Cortex of kidney (tissue), 1 donor: ENCODE measurements at places on chromosomes 11 and 22.

DNA sequence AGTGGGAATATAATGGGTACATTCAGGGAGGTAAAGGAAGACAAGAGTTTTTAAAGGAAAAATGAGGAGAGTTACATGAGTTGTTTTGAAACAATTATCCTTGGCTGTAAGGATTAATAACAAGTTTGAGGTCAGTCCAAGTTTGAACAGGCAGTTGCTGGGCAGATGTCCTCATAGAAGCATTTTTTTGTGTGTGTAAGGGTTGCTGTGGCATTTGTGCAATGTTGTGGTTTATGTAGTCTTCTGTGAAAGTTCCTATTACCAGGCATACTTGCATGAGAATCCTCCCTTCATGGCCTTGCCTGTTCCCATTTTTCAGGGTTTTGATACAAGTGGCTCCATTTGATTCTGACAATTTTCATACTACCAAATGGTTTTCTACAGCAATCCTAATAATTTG, 400.2 kb downstream of the KCNA4 start:
- no peak for DNase-seq

GRCh38 chr11:58807343-58807742, 37.2 kb downstream of the GLYATL2 start:
- no peak for DNase-seq

GRCh38 chr11:72626414-72626936, 47.7 kb downstream of the PDE2A start:
- no peak for DNase-seq

- DNase-seq: no peak
These were observed 5.7 kb downstream of the P2RX3 start for GRCh38 chr11:57343825-57344224.

DNA sequence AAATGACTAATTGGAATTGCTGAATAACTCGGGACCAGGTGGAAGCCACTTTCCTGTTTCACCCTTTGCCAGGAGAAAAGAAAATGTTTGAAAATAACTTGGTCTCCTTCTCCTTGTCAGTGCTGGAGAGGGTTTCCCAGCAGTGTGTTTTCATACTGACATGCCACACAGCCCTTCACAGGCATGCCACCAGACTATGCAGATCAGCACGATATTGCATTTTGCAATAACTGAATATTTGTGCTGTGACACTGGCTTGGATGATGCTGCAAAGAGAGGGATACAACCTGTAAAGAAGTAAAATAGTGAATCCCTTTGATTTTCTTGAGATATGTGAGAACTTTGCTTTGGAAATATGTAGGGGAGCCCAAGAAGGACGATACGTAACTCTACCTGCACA, 200.0 kb upstream of the NAV2 start:
- DNase-seq: no peak

GRCh38 chr11:95143106-95143681, 53.5 kb downstream of the ENDOD1 start:
- DNase-seq: no peak

- no peak for DNase-seq
These were observed 113.0 kb upstream of the MTMR2 start for GRCh38 chr11:96036863-96037262.

DNA sequence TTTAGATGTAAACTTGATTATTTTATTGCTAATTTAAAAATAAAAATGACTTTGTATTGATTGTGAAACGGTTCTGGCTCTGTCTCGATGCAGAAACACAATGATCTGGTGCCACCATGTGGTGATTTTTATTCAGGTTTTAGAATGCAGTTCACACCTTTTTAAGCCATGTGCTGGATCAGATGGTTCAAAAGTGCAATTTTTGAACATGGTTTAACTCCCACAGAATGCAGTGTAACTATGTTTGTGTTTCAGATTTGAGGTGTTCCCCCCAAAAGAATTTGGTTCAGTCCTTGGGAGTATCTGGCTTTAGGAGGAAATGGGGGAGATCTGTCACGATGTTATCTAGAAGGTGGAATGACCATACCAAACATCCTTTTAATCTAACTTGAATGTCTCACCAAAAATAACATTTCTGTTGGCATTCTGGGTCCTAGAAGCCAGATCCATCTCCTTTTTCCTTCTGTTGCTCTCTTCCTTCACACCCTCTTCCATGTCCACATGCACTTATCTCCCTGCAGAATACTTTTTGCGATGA, 7.9 kb downstream of the MRPL16 start:
- DNase-seq: no peak

GRCh38 chr11:2644844-2645778, 54.7 kb downstream of the KCNQ1OT1 start:
- DNase-seq: no peak

GRCh38 chr11:93005239-93005638, 35.8 kb downstream of the MTNR1B start:
- no peak for DNase-seq

DNA sequence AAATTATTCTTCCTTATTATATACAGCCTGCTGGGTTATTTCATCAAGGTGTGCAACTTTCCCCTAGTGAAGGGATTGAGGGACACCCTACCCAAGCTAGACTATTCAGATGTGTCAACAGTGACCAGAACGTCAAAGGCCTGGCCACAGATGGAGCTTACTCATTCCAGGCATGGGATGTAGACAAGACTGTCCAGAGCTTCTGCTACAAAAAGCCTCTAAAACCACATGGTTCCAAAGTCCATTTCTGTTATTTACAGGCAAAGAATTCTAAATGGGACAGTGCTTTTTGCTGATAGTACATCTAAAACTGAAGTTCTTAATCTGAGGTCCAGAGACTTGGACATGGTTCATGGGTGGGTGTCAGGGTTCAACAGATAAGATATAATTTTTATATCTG, 9.7 kb upstream of the SMCO4 start:
- DNase-seq: no peak

GRCh38 chr22:40534379-40535188, 101.9 kb downstream of the MRTFA start:
- no peak for DNase-seq

DNA sequence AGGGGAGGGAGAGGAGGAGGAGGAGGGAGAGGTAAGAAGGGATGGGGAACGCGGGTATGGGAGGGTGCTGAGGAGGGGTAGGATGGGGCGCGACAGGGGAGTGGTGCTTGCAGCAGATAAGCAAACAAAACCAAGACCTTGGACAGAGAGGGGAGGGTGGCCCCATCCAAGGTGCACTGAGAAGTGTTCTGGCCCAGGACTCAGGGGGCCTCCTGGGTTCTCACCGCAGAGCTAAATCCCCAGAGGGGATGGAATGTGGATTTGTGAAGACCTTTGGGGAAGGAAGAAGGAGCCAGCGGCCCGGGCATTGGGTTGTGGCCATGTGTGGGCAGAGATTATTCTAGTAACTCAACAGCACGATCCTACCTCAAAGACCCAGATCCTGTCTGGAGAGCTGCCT, 90.9 kb upstream of the LINC01488 start:
- DNase-seq: no peak

GRCh38 chr11:133825156-133825555, 20.2 kb downstream of the SPATA19 start:
- DNase-seq: no peak

GRCh38 chr22:43376765-43377547, 33.8 kb upstream of the SCUBE1 start:
- no peak for DNase-seq

DNA sequence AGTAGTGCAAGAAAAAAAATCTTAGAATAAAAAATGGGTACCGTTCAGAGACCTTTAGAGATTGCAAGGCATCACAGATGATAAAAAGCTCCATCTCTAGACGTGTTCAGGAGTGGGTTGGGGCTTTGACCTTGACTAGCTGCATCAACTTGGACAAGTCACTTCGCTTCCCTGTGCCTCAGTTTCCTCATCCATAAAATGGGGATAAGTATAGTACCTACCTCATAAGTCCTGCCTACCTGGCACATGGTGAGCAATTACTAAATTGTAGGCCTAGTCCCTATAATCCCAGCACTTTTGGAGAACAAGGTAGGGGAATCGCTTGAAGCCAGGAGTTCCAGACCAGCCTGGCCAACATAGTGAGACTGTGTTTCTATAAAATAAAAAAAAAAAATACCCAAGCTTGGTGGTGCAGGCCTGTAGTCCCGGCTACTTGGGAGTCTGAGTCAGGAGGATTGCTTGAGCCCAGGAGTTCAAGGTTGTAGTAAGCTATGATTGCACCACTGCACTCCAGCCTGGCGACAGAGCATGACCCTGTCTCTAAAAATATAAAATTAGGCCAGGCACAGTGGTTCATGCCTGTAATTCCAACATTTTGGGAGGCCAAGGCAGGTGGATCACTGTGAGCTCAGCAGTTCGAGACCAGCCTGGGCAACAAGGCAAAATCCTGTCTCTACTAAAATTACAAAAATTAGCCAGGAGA, 6.0 kb upstream of the F2 start:
- no peak for DNase-seq

GRCh38 chr11:120141768-120142423, 4.0 kb upstream of the TRIM29 start:
- DNase-seq: no peak

DNA sequence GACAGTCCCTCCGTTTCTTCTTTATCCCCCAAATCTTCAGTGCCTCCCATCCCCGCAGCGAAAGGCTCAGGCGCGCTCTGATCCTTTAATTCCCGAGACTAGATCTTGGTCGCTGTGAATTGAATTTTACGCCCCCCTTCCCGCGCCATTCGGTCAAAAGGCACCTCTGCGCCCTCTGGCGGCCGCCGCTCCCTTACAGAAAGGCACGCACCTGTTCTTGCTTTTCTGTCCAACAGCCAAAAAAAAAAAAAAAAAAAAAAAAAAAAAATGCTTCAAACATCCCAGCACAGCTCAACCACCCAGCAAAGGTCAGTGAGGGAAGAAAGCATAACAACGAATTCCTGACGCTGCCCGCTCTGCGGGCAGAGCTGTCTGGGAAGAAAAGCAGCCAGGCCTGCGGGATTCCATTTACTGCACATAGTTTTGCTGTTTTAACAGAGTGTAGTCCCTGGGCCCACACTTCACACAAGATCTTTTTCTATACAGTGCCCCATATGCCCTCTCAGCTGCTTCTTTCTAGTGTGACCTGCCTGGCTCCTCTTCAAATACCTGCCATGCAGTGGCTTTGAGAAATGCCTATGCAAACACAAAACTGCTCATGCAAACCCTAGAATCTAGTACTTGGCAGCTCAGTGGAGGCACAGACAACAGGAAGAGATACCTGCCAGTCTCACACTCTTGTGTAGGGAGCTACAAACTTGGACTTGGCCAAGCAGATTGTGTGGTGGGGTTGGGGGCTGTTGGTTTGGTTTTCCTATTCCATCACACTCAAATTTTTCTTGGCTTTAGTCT, 1.3 kb upstream of the ESAM start:
- no peak for DNase-seq

GRCh38 chr22:24413271-24413670, 14.1 kb upstream of the ADORA2A start:
- DNase-seq: no peak

DNA sequence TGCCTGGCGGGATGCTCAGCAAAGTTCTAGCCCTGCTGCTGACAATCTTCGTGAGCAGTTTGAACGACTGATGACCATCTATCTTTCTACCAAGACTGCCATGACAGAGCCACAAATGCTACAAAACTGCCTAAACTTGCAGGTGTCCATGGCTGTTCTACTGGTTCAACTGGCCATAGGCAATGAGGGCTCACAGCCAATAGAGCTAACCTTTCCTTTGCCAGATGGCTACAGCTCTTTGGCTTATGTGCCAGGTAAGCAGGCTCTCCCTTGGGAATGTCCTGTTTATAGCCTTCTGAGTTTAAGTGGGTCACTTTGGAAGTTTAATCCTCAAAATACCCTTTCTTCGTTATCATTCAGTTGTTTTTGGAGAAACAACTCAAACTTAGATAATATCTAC, 20.1 kb downstream of the UBE4A start:
- no peak for DNase-seq

- no peak for DNase-seq
These were observed 20.6 kb upstream of the TMEM218 start for GRCh38 chr11:125132071-125132470.

DNA sequence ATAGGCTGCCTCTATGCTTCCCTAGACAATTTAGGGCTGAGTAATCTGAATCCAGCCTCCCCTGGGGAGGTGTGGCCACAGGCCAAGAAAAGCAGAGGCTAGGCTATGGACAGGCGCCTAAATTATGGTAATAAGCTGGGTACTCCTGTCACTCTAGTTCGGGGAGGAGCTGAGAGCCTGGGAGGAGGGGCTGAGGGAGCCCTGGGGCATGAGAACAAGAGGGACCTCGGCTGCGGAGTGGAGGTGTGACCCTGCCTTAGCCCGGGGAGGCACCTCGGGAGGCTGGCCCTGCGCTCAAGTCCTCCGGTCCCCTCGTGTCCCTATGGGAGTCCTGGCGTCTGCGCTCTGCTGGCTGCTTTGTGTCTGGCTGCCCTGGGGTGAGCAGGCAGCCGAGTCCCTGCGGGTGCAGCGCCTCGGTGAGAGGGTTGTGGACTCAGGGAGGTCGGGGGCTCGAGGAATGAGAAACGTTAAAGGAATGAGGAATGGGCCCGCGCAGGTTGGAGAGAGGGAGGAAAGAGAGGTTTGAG, at the start of gene OTOG:
OTOG (plus strand) TSS at position 209 of the 527 bp plus-strand sequence; CDS start at position 323, 114 bp downstream.
- DNase-seq: no peak

DNA sequence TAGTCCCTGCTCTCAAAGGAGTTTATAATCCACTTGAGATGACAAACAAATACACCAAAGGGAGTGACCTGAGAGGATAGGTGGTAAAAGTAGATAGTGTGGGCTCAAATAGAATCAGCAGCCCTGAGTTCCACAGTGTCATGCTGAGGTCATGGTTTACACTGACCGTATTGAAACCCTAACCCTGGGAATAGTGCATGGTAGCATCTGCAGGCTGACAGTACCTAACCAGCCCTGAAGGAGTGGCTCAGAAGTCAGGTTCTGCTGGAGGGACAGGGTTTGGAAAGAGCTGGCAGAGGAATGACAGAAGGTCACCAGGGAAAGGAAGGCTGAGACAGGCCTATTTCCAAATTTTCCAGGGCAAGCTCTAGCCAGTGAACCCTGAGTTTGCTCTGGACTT, 9.2 kb upstream of the TMPRSS5 start:
- no peak for DNase-seq

DNA sequence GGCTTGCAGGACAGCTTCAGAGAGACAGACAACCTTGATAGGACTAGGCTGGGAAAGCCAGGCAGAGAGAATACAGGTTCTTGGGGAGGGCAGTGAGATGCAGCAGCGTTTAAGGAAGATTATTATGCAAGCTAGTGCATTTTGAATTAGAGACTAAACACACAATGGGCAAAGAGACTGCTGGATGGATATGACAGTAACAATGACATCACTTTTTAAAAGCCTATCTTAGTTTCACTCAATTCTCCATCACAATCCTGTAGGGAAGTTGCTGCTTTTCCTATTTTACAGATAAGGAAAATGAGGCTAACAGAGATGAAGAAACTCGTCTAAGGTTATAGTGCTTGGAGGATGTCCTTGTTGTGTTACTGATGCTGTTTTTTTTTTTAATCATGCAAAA, 5.6 kb downstream of the JHY start:
- no peak for DNase-seq

- no peak for DNase-seq
These were observed 22.6 kb upstream of the PARVB start for GRCh38 chr22:44001521-44001920.

- no peak for DNase-seq
These were observed 5.8 kb downstream of the PLEKHB1 start for GRCh38 chr11:73652046-73652730.

DNA sequence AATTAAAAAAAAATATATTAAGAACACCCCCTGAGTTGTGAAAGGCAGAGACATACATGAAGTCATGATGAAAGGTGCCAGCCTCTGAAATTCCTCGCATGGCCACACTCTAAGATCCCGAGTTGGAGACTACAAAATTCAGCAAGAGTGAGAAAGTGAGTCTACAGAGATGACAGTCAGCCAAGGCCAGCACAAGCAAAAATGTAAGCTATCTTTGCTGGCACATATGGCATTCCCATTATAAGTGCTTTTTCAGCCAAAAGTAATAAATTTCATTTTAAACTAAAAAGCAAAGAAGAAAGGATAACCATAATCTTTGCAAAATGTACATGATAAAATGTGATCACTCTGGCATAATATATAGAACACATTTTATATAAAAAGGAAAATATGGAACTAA, 40.6 kb downstream of the FANCF start:
- DNase-seq: no peak
